ENCODE measurements at places on chromosomes 7 and 10.

DNA sequence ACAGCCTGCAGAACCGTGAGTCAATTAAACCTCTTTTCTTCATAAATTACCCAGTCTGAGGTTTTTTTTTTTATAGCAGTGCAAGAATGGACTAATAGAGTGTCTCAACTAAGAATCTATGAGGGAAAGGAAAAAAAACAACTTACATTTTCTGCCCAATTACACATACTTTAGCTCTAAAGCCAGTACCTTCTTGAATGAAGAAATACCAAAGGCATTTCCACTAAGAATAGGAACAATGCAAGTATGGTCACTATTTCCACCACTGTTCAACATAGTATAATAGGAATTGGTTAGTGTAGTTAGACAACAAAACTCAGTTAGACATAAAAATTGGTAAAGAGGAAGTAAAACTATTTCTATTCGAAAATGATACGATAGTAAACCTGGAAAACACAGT is 37.6 kb downstream of the MICU1 start:
- no peak for DNase-seq

- no peak for DNase-seq
These were observed 17.9 kb downstream of the PFKFB3 start for GRCh38 chr10:6220418-6221191.

DNA sequence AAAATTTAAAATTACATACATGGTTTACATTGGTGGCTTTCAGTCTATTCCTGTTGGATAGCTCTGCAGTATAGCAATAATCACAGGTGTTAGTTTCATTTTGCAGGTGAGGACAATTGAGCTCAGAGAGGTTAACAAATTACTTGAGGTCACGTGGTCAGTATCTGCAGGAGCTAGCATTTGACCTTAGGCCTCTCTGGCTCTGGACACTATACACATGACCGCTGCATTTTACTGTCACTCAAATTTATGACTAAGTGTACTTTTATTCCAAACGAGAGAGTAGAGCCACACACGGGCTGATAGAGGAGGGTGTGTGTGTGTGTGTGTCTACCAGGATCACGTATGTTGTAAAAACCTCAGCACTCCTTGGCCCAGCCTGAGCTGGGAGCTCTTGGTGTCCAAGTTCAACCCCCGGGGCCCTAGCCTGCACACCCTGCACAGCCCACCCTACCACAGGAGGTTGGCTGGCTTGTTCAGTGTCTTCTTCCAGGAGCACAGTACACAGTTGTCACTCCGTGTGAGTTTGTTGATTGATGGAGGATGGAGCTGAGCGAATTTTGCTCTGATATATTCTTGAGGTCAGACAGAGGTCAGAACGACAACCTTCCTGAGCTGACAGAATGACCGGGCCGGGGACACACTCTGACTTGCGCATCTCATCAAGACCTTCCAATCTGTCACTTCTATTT is 272.7 kb downstream of the GFRA1 start:
- DNase-seq = no peak

DNA sequence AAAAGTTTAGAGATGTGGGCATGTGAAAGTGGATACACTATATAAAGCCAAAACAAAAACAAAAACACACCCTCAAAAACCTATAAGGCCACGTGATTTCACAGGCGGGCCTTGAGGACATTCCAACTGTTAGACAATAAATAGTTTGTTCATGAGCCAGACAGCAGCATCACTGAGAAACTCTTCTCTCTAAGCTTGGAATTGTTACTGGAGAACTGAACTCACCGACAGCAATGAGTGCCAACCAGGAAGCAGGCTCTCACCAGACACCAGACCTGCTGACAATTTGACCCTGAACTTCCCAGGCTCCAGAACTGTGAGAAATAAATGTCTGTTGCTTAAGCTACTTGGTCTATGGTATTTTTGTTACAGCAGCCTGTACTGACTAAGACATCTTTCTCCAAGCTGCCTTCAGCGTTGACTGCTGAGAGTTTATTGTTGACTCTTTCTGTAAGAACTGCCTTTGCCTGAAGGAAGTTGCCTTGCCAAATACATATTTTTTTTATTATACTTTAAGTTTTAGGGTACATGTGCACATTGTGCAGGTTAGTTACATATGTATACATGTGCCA is 107.5 kb downstream of the EPDR1 start:
- DNase-seq = peak; percentile 16

DNA sequence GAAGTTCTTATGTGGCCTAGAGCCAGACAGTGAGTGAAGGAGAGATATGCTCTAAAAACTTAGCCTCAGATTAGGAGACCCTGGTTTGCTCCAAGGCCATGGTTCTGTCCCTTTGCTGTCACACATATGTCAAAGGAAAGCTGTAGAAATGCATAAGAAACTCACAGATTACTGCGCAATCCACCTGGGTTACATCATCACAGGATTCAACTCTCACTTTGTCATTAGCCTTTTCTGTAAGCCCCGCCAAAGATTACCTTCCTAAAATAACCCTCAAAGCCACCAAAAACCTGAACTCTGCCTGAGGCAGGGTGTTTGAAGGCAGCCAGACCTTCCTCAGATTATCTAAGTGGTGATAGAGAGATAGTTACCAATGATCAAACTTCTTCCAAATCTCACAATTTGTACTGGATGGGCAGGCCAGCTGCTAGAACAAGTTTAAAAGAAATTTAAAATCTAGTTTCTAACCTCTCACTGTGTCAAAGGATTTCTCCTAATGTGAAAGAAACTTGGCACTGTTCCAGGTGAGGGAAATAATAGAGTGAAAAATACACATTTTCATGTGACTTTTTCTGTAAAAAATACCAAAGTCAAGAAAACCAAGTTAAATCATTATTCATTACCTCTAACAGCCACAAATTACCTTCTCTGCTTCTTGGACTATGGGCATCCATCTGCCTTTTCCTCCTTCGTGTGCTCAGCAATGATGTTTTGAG is 567.2 kb downstream of the SUGCT start:
- no peak for DNase-seq

DNA sequence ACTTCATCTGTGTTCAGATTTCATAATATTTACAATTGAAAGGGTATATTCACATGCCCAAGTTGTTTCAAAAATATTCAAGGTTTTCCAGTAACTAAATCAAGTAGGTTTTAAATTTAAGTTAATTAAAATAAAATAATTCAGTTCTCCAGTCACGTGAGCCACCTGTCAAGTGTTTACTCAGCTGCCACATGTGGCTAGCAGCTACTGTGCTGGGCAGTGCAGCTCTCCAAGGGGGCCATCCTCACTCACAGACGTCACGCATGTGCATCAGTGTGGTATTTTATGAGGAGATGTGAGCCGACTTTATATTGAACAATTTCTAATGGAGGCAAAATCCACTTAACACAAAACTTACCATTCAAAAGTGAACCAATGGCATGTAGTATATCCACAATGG is 69.7 kb upstream of the CAMK2B start:
- no peak for DNase-seq

- DNase-seq = no peak
These were observed 66.4 kb downstream of the HK1 start for GRCh38 chr10:69344591-69345252.

DNA sequence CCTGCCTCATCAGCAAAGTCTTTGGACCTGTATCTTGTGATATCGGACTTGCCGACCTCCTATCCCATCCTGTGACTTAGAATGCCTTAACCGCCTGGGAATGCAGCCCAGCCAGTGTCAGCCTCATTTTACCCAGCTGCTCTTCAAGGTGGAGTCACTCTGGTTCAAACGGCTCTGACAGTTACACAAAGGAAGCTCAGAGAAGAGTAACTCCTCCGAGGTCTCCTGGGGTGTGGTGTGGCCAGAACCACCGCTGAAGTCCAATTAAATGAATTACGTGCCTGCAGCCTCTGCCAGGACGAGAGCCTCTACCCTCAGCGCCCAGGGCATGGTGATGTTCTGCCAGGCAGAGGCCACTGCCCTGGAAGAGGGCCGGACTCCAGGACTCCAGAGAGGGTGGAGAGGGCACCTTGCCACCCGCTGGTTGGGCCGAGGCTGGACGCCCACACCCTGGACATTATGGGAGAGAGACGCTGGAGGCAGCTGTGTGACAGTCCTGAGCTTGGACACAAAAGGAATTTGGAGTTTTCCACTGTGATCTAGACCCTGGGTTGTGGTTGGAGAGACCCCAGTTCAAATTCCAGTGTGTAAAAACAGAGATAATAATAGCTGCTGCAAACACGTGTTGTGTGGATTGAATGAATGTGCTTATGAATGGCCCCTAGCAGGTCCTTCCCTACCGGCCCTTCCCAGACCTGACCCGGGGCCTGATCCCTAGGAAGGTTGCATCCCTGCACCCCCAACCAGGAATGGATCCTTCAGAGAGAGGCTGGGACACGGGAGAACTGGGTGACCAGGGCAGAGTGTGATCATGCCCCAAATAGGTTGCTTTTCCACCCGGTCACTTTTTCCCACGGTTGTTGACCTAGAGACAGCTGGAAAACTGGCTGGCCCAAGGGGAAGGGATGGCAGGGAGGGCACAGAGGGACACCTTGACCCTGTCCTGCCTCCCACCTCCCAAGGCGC is 37.8 kb upstream of the FZD9 start:
- no peak for DNase-seq

DNA sequence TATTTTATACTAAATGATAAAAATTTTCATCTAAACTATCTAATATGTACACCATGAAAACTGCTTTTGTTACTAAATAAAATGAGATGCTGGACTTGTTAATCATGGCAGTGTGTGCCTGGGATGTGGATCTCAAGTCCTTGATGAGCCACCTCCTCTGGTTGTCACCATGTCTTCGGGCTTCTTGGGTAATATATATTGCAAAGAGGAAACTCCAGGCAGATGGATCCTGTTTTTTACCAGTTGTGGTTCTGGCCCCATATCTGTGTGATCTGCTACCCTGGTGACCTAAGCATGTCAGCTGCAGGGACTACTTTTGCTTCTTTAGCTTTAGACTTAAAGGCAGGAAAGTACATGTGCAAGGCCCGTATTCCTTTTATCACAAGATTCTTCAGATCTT is 46.2 kb downstream of the TMEM60 start:
- no peak for DNase-seq

Data from T1000 (cell line).